ENCODE measurements at places on chromosomes 13 and 19.
A peak's percentile ranks its signal among the peaks of the same experiment; 100 is the strongest.

DNA sequence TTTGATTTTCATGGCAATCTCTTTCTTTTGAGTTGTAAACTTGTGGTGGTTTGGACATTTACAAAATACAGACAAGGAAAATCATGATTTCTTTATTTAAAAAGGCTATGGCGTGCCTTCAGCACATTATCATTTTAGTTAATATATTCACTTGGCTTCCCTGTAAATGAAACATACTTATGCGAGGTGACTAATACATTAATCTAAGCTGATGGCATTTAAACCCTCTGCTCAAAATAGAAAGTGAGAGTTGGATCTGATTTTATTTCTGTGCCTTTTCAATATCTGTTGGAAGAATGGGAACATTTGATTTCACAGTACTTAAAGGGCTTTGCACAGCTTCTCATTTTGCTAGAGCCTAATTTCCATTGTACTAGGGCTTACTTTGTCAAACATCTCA, 289.8 kb downstream of the MTUS2 start:
- peak; percentile 35 for DNase-seq

DNA sequence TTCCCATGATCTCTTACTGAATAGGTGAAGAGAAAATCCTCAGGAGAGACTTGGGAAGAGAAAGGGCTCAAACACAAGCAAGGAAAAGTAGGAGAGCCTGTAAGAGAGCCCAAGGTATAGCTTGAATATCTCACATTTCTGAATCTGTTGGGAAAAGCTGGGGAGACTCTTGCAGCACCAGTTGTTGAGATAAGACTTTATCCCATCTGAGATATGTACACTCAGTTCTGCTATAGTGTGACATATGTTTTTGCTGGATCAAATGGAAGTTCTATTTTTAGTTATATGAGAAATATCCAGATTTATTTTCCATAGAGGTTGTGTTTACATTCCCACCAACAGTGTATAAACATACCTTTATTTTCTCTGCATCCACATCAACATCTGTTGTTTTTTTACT, 246.1 kb downstream of the NDFIP2 start:
- DNase-seq: no peak

DNA sequence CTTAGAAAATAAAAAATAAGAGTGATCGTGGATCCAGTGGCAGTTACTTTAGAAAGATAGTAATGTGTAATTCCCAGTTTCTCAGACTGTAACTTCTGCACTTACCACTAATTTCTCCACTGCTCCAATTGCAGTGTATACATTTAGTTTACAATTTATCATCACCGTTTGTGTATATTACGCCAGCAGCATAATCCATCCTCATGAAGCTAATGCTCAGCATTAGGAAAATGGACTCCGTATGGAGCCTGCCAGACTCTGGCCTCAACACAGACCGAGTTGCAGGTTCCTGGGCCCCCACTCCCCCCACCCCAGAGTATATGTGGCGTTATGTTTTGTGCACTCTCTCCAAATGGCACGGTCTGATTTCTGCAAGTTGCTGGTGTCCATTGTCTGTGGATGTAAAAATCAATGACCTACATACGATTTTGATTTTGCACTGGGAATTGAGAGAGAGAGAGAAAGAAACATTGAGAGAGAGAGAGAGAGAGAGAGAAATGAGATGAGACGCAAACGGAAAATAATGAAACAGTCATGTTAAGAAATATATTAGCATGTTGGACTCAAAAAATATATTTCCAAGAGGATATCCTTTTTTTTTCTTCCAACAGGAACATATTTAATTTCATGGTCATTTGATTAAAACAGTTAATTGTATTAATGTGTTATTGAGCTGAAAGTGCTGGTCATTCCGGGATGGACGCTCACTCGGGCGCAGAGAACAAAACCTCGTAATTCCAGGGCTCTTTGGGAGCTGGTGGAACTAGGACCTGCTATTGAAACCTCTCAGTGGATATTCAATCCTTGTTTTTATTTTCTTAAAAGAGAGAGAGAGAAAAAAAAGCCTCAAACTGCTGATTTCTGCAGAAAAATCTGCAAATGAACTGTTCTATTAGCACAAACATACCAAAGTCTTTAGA, 278.8 kb downstream of the TSHZ3 start:
- no peak for DNase-seq

GRCh38 chr13:53545340-53545941, 516.8 kb downstream of the OLFM4 start:
- no peak for DNase-seq

GRCh38 chr19:50552540-50552939, 15.7 kb downstream of the LRRC4B start:
- DNase-seq: no peak

GRCh38 chr13:43031881-43032280, 8.5 kb downstream of the DNAJC15 start:
- no peak for DNase-seq

- DNase-seq: no peak
Measured at GRCh38 chr13:35527451-35527850, 51.0 kb upstream of the MAB21L1 start.

GRCh38 chr13:73480779-73481559, 422.2 kb downstream of the KLF5 start:
- no peak for DNase-seq

- DNase-seq: peak; percentile 16
Measured at GRCh38 chr19:54418030-54418929, 3.0 kb downstream of the TTYH1 start.

DNA sequence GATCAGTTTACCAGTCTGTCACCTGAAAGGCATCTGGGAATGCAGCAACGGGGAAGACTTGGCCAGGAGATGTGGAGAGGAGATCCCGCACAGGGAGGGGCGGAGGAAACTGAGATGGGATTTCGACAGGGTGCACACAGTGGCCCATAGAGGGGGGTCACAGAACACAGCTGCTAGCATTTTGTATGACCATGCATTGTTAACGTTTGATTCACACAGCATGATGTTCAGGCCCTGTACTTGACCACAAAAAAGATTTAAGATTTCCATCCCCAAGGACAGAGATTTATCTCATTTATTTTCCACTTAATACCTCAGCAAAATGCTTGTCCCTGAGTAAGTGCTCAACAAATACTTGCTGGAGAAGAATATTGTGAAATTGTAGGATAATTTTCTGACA, 63.2 kb downstream of the RAB20 start:
- no peak for DNase-seq

GRCh38 chr13:108315991-108316390, 46.5 kb downstream of the TNFSF13B start:
- no peak for DNase-seq

GRCh38 chr19:14250870-14251269, 44.9 kb upstream of the ADGRL1 start:
- no peak for DNase-seq

DNA sequence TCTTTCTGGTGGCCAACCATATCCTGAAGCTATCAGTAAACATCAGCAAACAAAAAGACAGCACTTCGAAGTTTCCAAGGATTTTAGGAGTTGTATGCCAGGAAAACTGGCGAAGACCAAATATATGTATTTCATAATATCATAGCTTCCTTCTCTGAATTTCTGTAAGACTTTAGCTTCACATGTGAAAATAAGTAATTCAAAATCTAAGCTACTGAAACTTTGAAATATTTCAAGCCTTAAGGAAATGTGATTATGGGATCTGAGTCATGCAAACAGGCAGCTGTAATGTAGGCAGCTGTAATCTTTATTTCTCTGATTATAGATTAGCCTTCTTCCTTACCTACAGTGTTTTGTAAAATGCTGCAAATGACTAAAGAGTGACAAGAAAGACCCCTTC, 70.7 kb upstream of the ANKRD10 start:
- no peak for DNase-seq

- DNase-seq: peak; percentile 30
Measured at GRCh38 chr13:104253063-104253680, 1187.0 kb upstream of the SLC10A2 start.

- no peak for DNase-seq
Measured at GRCh38 chr13:79432992-79433391, 26.9 kb upstream of the RBM26 start.

DNA sequence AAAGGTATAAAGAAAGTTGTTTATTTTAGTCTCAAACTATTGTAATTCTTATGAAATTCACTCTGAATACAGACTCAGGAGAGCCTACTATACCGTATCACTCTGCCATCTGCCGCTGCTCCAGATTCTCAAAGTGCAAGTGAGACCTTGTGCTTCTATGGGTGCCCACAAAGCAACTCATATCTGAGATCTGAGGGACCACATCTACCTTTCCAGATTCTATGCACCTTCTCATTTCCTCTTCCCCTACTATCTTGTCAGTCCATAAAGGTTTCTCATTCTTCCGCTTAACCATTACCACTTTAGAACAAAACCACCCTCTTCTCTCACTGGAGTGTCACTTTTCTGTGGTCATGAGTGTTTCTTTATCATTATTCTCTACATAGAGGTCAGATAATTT, 1236.9 kb downstream of the DIAPH3 start:
- no peak for DNase-seq

GRCh38 chr19:43362745-43363144, 9.3 kb downstream of the CD177 start:
- no peak for DNase-seq

GRCh38 chr13:94217370-94217769, 262.1 kb downstream of the DCT start:
- DNase-seq: peak; percentile 60

DNA sequence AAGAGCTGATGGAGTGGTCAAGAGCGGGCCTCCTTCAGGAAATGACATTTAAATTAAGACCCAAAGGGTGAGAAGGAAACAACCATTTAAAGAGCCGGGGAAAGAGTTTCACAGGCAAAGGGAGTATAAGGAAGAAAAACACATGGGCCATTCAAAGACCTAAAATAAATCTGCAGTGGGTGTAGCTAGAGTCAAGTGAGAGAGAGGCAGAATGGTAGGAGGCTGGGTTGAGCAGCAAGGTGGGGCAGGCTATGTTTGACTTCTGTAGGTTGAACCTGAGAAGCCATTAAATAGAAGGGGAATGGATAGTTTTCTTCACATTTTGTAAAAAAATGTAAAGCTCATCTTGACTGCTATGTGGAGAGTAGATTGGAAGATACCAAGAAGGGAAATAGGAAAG, 183.8 kb downstream of the LACC1 start:
- no peak for DNase-seq

DNA sequence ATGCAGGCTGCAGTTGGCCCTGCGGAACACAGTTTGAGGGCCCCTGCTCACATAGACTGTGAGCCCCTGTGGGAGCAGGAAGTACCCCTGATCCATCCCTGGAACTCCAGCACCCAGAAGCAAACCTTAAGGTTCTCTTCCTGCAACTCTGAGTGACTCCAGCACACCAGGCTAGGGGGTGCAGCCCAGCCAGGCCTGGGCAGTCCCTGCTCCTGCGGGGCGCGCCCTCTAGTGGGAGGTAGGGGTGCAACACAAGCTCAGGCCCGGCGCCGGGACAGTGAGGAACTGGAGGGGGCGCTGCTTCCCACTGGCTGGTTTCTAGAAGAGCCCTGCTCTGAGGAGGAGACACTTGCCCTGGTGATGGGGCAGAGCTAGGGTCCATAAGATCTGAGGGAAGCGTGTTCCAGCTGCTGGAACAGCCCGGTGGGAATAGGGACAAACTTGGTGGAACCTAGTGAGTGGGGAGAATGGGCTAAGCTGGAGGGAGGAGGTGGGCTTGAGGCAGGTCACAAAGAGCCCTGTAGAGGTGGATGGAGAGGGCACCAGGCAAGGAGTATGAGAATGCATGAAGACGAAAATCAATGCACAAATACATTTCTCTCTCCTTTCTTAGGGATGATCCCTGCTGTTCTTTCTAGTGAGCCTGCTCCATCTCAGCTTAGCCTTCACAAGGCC, 5.0 kb downstream of the ZSCAN5A start:
- DNase-seq: peak; percentile 64

- no peak for DNase-seq
Measured at GRCh38 chr19:33085570-33086128, 4.7 kb downstream of the GPATCH1 start.

DNA sequence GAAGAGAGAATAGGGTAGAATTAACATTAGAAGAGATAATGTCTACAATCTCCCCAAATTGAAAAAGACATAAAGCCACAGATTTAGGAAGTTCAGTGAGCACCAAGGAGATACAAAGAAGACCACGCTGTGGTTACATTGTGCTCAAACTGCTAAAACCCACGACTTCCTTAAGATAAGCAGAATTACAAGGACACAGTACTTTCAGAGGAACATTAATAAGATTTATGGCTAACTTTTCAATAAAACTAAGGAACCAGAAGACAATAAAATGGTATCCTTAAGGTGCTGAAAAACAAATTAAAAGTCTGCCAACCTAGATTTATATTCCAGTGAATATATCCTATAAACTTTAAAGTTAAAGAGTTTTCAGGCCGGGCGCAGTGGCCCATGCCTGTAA, 7.4 kb upstream of the IL17D start:
- DNase-seq: no peak

GRCh38 chr19:6677883-6678689, 8.1 kb upstream of the TNFSF14 start:
- peak; percentile 19 for DNase-seq

- no peak for DNase-seq
Measured at GRCh38 chr19:6101991-6102390, 8.3 kb downstream of the RFX2 start.

- DNase-seq: no peak
Measured at GRCh38 chr19:40261631-40262030, 23.5 kb downstream of the AKT2 start.

GRCh38 chr19:10701955-10702525, 801 bp downstream of the QTRT1 start:
- peak; percentile 39 for DNase-seq

DNA sequence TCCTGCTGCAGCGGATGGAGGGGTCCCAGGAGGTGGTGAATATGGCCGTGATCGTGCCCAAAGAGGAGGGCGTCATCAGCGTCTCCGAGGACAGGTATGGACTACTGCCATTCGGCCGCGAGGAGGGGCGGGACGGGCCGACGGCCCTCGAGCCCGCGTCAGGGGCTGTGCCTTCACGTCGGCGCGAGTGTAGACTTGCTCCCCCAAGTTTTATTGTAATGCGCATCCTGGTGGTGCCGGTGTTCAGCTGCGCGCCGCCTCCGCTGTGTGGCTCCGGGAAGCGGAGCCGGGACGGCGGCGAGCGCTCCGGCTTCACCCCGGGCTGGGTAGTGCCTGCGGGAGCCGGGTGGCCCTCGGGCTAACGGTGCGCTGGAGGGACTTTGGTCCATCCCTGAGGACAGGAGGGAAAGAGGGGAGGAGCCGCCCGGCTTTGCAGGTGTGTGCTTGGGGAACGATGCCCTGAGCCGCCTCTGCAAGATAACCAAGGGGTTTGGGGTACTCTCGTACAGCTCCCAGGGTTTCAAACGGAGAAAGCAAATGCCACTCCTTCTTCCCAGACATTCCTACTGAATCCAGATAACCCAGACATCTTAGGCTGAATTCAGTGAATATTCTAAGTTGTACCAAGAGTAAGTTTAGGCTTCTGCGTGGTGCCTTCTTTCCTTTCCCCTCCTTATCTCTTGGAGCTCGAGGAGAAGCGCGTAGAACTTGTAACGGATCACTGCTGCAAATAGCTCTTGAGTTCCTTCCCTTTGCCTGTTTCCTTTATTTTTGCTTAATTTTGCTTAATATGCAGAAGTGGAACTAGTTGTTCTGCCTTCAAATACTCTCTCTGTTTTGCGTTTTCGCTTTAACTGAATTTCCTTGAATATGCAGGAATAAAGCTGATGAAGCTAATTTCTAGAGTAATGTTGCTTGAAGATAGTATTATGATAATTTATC, 740 bp downstream of the WDFY2 start:
- DNase-seq: peak; percentile 71

GRCh38 chr19:40601134-40601974, at the start of gene LTBP4:
Gene LTBP4, plus strand, starts transcription at chr19:40601369. Its CDS starts 19 bp downstream, at chr19:40601388.
- peak; percentile 60 for DNase-seq

All from ELR (cell line).